ENCODE measurements at places on chromosomes 11 and 22. TPM values are rescaled to one million over a fixed set of nuclear protein-coding genes. Genes with fewer than 3 reads are reported as not detected.

Gene MS4A7
- 10.9 TPM for polyA plus RNA-seq

Gene DEPDC7
- polyA plus RNA-seq, result 1.4 TPM

Gene PARVA
- polyA plus RNA-seq, result 26.3 TPM

Gene PGM2L1
- 0.70 TPM for polyA plus RNA-seq

Gene HIC2
- polyA plus RNA-seq, result 0.78 TPM
